ENCODE measurements at places on chromosomes 7 and 10.

DNA sequence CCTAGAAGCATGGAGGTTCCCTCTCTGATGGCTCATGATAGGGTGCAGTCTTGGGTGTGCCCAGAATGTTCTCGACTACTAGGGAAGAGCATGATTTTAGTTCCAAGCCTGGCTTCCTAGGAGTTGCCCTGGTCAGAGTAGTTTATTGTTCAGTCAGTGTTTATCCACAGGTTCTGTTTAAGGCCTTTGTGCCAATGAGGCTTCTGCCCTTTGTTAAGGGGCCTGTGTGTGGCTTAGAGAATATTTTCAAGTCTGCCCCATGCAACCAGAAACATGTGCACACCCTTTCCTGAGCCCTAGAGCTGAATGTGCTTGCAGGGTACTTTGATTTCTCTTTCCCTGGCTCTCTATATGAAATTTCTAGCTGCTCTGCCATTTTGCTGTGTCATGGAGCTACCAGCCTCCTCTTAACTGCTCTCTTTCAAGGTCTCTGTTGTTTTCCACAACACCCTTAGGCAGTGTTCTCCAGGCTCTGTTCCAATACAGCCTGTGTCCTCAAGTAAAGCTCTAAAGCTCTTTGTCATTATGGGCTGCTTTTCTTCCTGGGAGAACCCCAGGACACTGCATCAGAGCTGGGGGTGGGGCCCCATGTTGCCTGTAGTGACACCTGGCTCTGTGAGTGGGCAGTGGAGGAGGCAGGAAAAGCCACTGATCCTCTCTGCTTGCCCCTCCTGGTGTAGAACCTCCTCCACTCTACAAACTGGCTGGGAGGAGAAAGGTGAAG is 34.1 kb upstream of the TSPAN33 start:
- no peak for DNase-seq

DNA sequence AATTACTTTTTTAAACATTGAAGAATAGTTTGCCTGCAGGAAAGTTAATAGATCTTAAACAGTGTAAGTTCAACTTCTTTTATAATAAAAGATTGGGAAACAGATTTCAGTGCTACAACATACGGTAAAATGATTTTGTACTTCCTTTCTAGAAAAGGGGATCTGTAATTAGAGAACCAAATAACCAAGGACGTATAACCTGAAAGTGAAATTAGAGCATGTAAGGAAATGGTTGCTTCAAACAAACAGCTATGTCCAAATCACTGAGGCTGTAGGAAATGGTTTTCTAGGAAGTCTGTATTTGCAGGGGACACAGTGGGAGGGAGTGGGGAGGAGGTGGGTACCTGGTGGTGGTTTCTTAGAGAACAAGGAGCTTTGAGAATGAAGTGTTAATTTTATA is 57.9 kb upstream of the EXOC6 start:
- no peak for DNase-seq

DNA sequence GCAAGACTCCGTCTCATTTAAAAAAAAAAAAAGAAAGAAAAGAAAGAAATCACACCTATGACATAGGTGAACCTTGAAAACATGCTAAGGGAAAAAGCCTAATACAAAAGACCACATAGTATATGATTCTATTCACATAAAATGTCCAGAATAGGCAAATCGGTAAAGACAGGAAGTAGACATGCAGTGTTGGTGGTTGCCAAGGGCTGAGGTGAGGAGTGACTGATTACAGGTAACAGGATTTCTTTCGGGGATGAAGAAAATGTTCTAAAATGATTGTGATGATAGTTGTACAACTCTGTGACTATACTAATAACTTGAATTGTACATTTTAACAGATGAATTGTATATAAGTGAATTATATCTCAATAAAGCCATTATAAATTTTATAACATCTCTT is 3.3 kb downstream of the XPNPEP1 start:
- no peak for DNase-seq

DNA sequence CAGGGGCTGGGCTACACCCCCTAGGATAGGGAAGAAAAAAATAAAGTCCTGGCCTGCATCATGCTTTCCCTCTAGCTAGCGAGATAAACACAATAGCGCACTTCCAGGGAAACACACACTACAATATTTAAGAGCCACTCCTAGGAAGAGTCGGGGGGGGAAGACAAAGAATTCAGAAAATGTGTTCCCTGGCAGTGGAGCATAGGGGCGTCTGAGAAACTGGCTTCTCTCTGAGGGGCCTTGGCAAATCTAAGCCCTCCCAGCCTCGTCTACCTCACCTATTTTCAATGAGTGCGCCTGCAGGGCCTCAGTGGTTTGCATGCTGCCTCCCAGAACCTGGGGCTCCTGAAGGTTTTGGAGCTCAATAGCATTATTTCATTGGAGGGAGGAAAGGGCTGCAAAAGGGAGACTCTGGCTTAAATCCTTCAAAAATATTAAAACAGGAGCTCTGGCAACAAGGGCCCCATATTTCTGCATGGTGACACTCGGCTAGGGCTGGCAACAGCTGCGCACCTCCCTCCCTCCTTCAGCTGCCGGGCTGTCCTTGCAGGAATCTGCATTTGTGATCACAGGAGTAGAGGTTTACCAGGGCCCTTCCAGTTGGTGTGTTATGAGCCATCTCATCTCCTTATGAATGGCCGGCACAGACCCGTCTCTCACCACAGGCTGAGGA is 10.8 kb downstream of the ANXA11 start:
- DNase-seq = no peak

GRCh38 chr7:30559611-30560010 is 35.1 kb upstream of the GARS1 start:
- DNase-seq = no peak

- DNase-seq = no peak
Observed at GRCh38 chr10:99943908-99944307, 65.8 kb downstream of the DNMBP start.

DNA sequence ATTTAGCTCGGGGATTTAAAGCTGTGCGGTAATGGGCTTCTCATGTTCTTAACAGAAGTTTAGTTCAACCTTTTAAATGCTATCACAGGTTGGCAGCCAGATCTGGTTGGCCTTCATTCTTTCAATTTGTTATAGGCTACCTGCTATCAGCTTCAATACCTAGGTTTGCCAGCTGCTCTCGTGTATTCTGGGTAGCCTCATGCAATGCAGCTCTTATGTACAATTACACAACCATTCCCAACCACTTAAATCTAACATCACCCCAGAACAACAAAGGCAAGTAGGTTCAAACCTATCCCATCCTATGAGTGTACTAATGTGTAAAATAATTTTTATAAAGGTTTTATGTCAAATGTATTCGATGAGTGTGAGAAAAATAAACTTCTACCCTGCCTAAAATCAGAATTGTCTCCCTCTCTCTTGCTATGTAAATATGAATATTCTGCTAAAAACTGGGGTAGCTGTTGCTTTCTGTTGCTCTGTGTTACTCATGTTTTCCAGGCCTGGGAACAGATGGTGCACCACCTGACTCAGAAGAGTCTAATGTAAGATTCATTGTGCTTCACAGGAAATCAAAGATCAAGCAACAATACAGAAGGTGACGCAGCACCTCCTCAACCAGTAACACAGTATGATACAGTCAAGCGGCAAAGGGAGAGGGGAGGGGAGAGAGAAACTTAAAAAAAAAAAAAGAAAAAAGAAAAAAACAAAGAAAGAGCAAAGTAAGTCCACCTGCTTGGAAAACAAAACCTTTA is 188.6 kb downstream of the ETV1 start:
- DNase-seq = peak; percentile 92

DNA sequence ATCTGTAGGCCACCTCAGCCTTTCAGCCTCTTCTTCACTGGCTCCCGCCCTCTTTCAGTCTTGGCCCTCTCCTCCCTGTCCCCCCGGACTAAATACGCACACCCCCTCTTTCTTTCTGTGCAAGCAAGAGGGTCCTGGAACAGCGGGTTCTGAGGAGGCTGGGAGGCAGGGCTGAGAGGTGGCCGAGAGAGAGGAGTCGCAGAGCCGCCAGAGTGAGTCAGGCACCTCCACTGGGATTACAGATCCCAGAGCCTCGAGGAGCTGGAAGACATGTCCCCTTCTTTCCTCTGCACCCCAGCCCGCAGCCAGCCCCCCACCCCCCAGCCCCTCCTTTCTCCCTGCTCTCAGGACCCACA is 182 bp downstream of the CCDC136 start:
- DNase-seq = no peak

- no peak for DNase-seq
Observed at GRCh38 chr7:42747044-42747443, 164.8 kb downstream of the C7orf25 start.

- no peak for DNase-seq
Observed at GRCh38 chr10:122290833-122291532, 19.9 kb downstream of the BTBD16 start.

GRCh38 chr7:84190016-84190705 is 4.4 kb downstream of the SEMA3A start:
- no peak for DNase-seq

GRCh38 chr7:45366475-45366874 is 207.7 kb upstream of the ADCY1 start:
- DNase-seq = no peak
